ENCODE measurements at places on chromosomes 5 and 9.

GRCh38 chr5:132819468-132819867, 6.4 kb downstream of the SOWAHA start:
- no peak for DNase-seq

DNA sequence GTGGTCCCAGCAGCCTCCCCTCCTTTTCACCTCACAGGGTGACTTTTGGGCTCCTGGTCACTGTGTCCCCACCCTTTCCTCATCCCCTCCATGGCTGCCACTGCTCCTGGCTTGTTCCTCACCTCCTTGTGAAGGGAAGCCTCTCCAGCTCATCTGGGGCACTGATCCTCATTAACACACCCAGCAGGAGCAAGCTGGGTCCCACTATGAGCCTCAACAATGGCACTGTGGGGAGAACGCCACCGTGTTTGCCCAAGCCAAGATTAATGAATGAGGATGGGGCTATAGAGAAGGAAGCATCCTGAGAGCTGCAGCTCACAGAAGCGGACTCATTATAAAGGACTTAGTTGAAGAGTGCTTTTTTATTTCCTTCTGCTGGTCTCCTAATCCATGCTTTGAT, 118.4 kb downstream of the MARCHF11 start:
- no peak for DNase-seq

- peak; percentile 34 for DNase-seq
These were observed 1.8 kb downstream of the LCNL1 start for GRCh38 chr9:136984464-136985026.

DNA sequence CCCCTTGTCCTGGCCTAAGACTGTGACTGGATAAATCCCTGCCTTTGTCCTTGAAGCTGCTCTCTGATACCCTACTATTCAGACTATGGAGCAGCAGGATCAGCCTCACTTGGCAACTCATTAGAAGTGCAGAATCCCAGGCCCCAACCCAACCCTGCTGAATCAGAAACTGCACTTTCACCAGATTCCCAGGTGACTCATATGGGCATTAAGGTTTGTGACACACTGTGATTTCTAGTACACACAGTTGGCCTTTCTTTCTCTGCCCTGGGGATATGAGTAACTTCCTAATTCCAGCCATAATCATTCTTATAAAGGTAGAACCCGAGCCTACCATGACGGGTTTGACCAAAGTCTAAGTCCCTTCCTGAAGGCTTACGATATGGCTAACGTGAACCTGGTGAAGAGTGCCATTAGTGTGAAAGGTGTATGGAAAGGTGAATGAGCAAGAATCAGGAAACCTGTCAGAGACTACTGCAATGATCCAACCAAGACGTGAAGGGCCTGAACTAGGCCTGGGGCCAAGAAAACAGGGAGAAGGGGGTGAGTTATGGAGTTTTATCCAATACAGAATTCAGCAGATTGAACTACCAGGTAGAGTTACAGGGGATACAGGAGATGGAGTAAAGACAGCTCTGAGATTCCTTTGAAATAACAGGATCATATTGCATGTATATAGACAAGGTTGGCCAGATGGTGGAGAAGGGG, 533.0 kb downstream of the BNC2 start:
- DNase-seq = peak; percentile 63

DNA sequence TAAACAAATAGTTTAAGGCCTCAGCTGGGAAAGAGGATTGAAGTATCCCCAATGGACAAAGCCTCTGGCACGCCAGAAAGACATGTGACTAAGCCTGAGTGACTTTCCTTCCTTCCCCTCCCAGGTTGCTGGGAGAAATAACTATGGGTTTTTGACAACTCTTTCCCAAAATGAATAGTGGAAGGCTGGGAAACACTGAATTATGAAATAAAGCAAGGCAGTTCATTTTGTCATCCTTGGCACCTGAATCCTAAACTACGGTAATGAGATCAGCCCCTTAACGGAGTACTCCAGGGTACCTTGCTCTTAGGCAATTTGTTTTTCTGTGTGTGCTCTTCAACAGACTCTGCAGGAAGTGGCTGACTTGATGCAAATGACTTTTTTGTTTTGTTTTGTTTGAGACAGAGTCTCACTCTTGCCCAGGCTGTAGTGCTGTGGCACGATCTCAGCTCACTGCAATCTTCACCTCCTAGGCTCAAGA, 75.2 kb downstream of the LMNB1 start:
- peak; percentile 41 for DNase-seq

- DNase-seq = peak; percentile 64
These were observed 2.6 kb upstream of the GCNT1 start for GRCh38 chr9:76456202-76456926.

DNA sequence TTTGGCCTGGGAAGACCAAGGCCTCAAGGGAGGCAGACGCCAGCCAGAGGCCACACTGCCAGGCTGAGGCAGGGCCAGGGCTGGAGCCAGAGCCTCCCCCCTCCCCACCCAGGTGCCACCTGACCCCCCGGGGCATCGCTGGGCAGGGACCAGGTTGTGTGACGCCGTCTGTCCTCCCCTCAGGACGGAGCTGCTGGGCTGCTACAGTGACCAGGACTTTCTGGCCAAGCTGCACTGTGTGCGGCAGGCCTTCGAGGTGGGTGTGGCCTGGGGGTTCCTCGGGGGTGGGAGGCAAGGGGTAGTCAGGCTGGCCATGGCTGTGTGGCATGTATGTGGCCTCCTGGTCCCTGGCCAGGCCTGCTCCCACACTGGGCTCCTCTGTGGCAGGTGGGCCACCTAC, 17.9 kb upstream of the DOLPP1 start:
- DNase-seq = no peak

DNA sequence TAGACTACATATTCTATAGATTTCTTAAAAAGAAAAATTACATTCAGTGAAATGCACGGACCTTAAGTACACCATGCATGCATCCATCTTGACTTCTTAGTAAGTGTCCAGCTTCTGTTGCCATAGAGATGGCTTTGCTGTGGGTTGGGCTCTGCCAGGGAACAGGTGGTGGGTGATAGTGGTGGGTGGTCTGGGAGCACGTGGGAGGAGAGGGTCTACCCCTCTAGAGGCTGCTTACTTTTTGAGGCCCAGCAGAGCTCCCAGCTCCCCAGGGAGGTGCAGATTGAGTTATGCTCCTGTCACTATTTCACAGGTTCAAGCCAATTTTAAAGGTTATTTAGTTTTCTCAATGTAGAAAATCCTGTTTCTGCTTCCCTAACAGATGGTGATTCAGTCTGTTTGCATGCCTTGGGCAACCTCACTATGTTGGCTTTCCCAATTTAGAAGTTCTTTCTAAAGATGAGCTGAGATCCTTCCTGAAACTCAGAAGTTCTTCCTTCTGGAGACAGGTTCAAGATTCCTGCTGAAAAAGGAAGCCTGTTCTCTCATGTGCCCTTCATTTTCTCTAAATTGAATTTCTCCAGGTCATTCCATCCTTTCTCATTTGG, 107.4 kb upstream of the LHFPL2 start:
- no peak for DNase-seq

DNA sequence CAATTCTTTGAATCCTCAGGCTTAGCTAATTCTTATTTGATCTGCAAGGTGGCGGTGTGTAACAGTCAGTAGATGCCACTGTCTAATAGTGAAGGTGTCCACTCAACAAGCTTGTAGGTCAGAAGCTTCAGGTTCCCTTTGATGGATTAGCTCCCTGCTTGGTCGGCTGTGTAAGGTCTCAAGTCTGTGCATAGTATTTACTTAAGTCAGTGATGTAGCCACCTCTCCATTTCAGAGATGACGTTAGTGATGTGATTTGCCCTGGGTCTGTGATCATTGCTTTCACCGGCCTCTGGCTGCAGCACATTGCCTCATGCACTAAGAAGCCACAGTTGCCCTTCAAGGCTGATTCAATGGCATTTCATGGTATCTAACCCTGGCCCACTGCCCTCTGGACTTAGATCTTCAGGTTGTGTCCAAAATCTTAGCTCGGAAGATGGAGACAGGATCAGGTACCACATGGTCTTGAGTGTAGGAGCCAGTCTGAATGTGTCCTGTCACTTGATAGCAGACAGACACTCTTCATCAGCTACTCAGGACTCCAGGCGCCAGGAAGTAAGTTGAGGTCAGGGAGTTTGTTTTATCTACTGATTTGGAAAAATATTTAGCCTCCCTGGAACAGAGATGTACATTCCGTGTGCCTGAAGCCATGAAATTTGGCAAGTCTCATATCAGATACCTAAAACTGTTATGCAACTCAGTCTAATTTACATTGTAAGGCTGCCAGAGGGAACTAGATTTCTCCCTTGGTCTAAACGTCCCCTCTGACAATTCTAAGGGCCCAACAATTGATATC, 42.9 kb downstream of the SUB1 start:
- peak; percentile 28 for DNase-seq

- no peak for DNase-seq
These were observed 94.2 kb upstream of the SAP30L start for GRCh38 chr5:154351566-154351965.

DNA sequence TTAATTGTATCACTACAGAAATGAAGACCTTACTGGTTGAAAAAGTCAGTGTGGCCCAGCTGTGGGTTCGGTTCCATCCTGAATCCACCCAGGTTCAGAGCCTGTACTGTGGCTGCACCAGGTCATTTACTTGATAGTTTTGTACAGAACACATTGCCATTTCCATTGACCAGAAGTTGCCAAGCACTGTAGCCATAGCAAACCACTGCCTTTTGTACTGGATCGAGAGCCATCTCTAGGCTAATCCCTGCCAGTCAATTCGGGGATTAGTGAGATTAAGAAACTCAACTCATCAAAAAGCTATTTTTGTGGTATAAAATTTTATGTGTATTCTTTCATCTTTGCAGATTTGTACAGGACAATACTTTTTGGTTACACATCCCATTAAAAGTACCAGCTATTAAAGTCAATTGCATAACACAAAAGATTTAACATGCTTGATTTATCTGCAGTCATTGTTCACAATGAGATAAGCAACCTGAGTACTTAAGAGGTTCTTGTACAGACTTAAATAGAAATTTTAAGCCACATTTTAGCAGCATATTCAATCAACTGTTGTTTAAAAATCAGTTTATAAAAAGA, 108.5 kb upstream of the OTULINL start:
- no peak for DNase-seq

DNA sequence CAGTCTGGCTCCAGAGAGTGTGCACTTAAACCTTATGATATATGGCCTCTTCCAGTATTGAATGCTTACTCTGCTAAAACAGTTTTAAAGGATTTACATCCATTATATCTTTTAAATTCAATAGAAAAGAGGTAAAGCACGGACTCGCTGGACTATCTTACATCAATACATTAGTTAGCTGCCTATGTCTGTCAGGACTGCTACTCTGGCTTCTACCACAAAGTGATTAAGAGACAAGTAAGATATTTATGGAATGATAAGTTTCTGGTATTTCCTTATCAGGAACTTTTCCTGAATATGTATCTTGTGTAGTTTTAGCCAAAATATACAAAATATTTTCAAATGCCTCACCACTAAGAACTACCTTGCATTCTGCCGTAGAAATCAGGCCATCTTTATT, 295.1 kb downstream of the ISL1 start:
- no peak for DNase-seq

DNA sequence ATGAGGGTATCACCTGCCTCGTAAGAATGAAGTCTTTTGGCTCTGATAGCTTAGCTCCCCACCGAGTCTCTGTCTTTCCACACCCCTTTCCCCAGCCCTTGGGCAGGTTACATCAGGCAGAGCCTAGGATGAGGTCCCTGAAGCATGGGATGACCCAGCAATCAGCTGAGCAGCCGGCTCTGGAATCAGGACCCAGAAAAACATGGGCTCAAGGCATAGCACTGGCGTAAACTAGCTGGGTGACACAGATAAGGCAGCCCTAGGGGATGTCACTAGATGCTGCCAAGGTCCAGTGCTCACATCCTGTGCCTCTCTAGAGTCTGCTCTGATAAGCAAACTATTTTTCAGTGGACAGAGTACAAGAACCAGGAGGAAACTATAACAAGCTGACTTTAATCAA, 26.6 kb downstream of the IDNK start:
- DNase-seq = no peak

DNA sequence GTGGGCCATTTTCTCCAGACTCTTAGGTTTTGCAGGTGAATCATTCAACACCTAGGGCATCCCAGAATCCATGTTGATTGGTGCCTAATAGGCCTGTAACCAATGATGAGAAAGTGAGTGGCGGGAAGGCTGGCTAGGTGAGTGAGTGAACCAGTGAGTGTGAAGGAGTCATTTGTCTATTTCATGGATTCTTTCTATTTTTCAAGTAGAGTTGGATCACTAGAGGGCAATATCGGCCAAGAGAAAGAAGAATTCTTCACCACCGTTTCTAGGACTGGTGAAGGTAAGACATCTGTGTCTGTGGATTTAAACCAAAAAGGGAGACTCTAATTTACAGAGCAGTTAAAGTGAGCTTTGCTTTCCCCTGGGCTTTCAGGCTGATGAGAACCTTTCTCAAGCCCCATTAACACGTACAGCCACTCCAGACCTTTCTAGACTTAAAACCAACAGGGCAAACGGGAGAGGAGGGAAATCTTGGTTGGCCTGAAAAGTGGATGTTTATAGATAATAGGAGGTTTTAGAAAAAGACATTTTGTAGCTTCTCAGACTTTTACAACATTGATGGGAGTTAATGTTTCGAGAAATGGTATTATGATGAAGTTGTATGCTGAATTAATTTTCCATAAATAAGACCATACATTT, 114.3 kb upstream of the IL12B start:
- peak; percentile 84 for DNase-seq

DNA sequence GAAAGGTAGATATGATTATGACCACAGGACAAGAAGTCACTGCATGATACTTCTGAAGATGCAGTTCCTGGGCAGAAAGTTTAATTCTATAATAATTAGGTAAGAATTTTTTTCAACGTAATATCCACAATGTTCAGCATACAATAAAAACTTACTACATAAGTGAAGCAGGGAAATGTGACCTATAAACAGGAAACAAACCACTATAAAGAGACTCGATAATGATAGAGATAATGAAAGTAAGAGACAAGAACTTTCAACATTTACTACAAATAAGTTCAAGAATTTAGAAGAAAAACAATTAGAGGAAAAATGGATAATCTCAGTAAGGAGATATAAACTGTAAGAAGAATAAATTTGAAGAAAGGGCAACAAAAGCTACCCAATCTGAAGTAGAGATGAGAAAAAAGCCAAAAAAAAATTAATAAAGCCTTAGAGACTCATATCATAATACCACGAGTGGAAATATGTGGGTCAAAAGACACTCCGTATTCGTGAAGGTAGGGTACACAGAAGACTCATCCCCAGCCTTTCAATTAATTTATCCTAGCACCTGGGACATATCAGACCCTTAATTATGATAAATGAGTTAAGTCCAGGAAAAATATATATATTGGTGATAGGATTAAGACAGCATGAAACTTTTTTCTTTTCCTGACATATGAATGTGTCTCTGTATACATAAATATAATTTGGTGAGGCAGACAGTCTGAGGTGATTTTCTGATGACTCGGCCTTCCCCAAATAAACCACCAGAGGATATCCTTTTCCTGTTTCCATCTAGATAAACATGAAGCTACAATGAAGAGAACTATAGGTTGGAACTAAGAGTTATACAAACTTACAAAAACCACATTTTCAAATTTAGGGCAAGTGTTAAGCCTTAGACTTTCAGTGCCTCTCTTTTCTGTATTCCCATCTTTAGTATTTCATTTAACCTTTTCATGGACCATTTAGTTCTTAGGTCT, 120.4 kb downstream of the RAPGEF6 start:
- DNase-seq = peak; percentile 48
